ENCODE measurements at places on chromosomes 3 and 15. TPM values are rescaled to one million over a fixed set of nuclear protein-coding genes. Genes with fewer than 3 reads are reported as not detected.

The CLDN1 gene
- 1.3 TPM for total RNA-seq

The DNAJA4 gene
- 3.7 TPM for total RNA-seq

The PAQR9 gene
- not detected for total RNA-seq

The NAA80 gene
- total RNA-seq, result 10.8 TPM

The TRANK1 gene
- 13.9 TPM for total RNA-seq

The SLC51A gene
- not detected for total RNA-seq

The CASR gene
- under 0.01 TPM for total RNA-seq

The CD86 gene
- total RNA-seq, result not detected

The APPL1 gene
- 43.2 TPM for total RNA-seq

The LMOD3 gene
- total RNA-seq, result not detected

The RPUSD2 gene
- total RNA-seq, result 11.2 TPM

The CLDN16 gene
- under 0.01 TPM for total RNA-seq

The FILIP1L gene
- 30.1 TPM for total RNA-seq

The SLITRK3 gene
- total RNA-seq, result not detected

The CLEC3B gene
- 2.6 TPM for total RNA-seq

The PPM1L gene
- total RNA-seq, result 4.7 TPM

The CDHR4 gene
- total RNA-seq, result not detected

The ANKUB1 gene
- total RNA-seq, result not detected

The SLC6A20 gene
- not detected for total RNA-seq
